ENCODE measurements at places on chromosomes 11 and 22.

GRCh38 chr11:45917286-45917622 lies 423 bp downstream of the PEX16 start:
- DNase-seq, result no peak

- no peak for DNase-seq
Measured at GRCh38 chr11:68381716-68382115, 69.3 kb downstream of the LRP5 start.

- no peak for DNase-seq
Measured at GRCh38 chr11:8459711-8460399, 134.2 kb downstream of the STK33 start.

- DNase-seq, result no peak
Measured at GRCh38 chr11:99351624-99352023, 330.9 kb downstream of the CNTN5 start.

DNA sequence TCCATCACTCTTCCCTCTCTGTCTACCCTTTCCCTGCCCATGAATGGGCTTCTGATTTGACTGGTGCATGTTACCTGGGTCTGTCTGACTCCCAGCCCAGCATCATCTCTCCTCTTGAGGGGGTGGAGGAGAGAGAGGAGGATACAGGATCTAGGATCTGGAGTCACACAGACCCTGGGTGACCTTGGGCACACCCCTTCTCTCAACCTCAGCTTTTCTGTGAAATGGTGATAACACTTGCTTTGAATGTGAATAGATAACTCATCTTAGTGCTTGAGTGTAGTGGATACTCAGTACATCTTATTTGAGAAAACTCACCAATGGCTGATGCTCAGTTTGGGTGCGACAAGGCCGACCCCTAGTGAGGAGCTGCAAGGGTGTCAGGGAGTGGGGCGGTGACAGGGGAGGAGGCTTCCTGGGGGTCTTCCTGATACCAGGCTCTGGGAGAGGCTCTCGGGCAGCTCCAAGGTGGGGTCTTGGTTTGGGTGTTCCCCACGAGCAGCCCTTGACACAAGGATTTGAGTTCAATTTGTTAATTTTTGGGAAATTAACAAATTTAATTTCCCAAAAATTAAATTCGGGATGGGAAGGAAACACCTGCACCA lies 9.0 kb downstream of the INCENP start:
- DNase-seq, result no peak

DNA sequence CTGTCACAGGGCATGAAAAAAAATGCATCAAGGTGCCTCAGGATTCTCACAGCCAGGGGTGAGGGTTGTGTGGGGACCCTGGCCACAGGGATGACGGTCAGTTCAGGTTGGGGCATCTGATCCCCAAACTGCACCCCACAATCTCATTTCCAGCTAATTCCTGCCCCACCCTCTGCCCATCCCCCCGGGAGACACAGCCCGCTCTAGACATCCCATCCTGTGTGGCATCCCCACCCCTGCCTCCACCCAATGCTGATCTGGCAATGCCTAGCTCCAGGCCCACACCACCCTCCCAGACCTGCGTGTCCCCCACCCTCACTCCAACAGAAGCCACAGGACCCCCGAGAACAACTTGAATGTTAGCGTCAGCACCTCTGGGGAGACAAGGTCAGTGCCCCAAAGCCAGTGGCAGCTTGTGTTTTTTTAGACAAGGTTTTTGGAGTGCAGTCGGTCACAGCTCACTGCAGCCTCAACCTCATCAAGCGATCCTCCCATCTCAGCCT lies 25.3 kb downstream of the TSPAN4 start:
- no peak for DNase-seq

DNA sequence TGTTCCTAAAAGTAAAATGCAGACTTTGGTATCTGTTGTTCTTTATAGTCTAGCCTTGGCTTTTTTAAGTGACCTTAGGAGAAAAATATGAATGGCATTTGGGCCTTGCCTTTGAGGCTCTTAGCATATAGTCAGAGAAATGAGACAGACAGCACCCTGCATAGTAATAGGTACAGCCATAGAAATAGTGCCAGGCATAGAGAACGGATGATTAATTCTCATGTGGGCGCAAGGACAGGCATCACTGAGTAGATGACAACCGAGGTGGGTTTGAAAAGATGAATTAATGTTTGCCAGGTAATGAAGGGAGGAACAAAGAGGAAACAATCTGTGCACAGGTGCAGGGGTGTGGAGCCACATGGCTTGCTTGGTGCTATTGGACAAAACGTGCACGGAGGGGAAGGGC lies 90.5 kb downstream of the BMAL1 start:
- DNase-seq, result no peak

DNA sequence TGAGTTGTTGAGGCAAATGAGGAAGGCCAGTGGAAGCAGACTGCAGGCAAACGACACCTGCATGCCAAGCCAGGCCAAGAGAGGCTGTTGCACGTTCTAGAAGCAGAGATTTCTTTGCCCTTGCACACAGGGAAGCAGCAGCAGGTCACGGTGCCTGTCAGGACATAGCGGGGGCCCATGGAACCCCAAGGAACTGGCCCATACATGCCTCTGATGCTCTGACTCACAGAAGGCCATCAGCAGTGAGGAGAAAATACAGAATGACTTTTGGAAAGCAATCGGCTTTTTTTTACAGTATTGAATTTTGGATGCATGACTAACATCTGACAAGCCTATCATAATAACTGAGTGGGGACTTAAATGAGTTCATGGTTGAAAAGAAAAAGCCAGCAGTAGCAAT lies 123.9 kb downstream of the MPPED1 start:
- DNase-seq, result no peak

DNA sequence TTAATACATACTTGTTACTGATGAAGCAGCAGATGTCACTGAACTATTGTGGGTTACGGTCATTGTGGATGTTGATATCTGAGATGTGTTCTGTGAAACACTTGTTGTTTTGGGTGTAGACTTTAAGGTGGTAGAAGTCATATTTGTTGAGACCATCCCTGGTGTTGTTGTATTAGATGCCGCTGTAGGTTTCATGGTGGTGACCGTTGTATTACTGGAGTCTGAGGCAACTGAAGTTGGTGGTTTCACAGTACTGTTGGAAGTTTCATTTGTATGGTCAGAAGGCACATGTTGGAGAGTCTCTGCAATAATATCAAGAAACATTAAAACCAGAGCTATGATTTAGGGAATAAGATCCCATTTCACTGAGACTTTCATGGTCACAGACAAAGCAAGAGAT lies 50.7 kb downstream of the TMEM123 start:
- DNase-seq, result no peak

DNA sequence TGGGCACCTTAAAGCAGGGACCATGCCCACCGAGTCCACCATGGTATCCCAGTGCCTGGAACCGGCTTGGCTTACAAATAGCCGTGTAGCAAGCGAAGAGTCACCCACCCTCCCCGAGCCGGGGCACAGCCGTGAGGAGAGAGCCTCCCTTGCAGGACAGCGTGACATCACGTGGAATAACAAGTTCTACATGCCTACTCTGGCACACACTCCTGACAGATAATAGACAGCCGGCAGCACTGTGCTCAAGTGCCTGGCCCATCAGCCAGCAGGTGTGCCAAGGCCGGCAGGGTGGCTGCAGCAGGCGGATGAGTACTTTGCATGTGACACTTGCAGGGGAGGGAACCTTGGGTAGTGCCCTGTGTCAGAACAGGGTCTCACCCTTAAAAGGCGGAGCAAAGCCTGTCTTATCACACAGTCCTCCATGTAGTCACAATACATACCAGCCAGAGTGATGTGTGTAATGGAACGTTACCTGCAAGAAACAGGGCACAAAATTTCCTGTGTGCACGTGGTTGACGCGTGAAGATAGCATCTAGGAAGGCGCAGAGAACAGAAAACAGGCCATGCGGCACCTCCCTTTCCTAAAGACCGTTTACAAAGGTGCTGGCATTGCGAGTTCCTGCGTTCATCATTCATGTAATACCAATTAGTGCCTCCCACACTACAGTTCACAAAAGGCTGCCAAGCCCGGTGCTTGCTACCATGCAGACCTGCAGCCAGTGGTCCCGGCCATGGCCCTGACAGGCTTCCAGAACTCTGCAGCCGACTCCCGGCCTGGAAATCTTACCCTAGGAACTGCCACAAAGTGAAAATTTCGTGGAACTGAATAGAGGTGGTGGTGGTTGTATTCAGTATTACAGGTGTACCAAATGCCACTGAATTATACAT lies 16.4 kb downstream of the TOM1 start:
- DNase-seq, result peak; percentile 84
